ENCODE measurements at places on chromosomes 5 and 9.

GRCh38 chr9:90903766-90904424 lies 102.3 kb downstream of the SYK start:
- DNase-seq = no peak

GRCh38 chr5:17317473-17317872 lies 100.0 kb downstream of the BASP1 start:
- DNase-seq = no peak

DNA sequence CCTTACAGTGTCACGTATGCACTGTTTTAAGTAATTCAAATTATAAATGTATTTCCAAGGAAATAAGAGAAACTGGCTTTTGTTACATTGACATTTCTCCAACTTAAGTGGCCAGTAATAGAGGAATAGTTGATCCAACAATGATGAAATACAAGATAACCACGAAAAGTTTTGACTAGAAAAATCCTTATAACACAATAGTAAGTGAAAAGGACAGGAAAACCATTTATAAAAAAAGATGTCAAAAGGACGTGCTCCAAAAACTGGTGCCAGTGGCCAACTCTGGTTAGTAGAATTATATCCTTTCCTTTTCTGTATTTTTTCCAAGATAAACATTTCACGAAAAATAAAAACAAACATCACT lies 210.9 kb downstream of the GAPVD1 start:
- no peak for DNase-seq

- DNase-seq = no peak
Observed at GRCh38 chr5:1959231-1959630, 76.5 kb upstream of the IRX4 start.

DNA sequence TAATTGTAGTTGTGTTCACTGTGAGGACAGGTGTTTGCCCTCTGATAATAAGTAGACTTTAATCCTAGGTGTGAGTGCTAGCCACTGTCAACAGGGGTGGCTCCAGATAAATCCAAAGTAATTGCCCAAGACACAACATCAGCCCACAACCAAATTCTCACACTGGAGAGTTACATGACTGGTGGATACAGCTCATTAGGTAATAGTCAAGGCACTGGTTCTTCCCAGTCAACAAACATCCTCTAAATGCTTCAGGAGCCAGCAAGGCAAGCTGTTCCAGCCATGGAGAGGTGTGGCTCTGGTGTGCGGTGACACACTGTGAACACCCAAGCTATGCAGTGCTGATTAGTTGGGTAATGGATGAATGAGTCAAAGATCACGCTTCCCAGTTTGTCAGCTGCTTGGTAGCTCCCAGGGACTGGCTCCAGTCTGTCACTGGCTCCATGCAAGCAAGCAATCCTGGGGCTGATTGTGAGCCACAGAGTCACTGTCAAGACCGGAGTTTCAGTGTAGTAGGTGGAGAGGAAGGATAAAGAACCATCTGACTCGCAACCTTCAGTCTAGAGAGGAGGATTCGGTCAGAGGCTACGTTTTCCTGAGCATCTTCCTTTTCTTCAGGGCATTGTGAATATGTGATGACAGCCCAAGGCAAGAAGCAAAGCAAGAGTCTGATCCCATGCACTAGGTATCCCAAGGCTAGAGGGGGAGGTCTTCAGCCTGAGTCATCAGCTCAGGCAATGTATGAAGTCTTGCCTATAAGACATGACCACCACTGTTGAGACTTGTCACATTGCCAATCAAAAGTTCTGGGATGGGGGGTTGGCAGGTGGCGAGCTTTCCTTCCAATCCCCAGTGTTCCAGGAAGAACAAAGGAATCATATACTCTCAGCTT lies 63.1 kb downstream of the UGCG start:
- peak; percentile 49 for DNase-seq

DNA sequence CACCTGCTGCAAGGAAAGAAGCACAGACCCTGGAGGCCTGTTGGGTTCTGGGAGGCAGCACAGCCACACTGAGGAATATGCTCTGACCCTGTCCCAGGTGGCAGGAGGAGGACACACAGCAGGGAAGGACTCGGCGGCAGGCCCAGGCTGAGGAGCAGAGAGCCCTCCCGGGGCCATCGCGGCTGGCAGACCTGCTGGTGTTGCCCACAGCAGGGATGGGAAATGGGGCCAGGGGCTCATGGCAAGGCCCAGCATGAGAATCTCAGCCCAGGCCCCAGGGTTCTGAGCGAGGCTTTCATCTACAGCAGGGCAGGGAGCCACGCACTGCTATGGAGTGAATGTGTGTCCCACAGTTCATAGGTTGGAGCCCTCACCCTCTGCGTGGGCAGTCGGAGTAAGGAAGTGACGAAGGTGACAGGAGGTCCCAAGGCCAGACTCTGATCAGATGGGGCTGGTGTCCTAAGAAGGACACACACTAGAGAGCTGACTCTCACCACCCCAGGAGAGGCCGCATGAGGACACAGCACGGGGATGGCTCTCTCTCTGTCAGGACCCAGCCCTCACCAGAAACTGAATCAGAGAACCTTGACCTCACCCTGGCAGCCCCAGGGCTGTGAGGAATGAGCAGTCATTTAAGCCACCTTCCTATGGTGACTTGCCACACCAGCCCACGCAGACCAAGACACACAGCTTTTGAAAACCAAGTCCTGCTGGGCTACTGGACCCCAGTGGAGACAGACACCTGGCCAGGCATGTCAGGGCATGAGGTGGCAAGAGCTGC lies 10.3 kb upstream of the GPSM1 start:
- no peak for DNase-seq

- DNase-seq = no peak
Observed at GRCh38 chr5:161548487-161549094, 2.1 kb upstream of the GABRB2 start.

GRCh38 chr5:41156739-41157138 lies 56.6 kb downstream of the C6 start:
- DNase-seq = no peak

GRCh38 chr9:133113163-133113948 lies 7.7 kb downstream of the RALGDS start:
- no peak for DNase-seq

GRCh38 chr9:21670374-21670773 lies 132.1 kb upstream of the MTAP start:
- no peak for DNase-seq

DNA sequence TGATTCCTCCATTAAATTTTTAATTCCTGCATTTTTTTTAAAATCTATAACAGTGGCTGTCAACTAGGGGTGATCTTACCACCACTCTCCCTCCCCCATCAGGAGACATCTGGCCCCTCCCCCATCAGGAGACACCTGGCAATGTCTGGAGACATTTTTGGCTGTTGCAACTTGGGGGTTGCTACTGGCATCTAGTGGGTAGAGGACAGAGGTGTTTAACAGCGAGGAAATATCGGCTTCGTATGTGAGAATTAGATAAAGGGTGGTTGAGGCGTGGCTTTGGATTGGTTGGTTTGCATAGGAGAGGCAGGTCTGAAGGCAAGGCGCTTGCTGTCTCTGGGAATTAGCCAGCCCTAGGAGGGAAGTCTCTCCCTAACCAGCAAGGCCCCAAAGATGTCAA lies 10.5 kb downstream of the CDHR2 start:
- no peak for DNase-seq

DNA sequence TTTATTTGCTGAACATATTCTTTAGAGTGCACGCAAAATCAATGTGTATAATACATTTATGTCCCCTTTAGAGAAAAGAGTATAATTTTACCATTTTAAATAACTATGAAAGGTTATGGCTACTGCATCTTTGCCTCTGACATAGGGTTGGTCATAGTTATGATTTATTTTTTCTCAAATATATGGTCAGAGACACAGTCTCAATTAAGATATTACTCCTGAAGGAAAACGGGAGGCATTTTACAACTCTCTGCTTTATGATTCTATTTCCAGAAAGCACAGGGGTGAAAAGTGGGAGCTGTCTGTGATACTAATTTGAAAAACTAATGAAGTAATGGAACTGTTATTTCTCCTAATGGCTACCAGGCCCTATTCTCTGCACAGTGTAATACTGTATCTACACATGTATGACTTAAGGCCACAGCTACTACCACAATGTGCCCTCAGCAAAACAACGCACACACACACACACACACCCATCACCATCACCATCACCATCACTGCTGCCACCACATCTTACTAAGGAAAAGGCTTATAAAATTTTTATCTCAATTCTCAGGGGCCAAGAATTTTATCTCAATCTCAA lies 262.9 kb downstream of the EFNA5 start:
- DNase-seq = no peak

GRCh38 chr9:10562581-10563343 lies 50.0 kb downstream of the PTPRD start:
- DNase-seq = no peak

DNA sequence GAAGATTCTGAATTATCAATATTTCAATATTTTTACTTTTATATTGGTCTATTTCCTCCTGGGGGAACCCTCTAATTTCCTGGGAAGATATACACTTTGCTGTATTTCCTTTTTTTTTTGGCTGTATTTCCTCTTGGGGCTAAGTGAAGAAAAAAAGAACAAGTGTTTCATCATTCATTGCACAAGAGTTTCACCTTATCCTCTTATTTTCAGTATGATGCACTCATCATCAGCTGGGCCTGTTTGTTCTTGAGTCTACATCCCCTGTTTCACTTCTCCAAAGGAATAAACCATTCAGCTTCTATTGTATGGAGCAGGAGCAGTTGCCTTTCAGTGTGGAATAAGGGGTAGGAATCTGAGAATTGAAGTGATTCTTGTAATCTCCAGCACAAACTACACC lies 210.8 kb downstream of the FAM170A start:
- no peak for DNase-seq

DNA sequence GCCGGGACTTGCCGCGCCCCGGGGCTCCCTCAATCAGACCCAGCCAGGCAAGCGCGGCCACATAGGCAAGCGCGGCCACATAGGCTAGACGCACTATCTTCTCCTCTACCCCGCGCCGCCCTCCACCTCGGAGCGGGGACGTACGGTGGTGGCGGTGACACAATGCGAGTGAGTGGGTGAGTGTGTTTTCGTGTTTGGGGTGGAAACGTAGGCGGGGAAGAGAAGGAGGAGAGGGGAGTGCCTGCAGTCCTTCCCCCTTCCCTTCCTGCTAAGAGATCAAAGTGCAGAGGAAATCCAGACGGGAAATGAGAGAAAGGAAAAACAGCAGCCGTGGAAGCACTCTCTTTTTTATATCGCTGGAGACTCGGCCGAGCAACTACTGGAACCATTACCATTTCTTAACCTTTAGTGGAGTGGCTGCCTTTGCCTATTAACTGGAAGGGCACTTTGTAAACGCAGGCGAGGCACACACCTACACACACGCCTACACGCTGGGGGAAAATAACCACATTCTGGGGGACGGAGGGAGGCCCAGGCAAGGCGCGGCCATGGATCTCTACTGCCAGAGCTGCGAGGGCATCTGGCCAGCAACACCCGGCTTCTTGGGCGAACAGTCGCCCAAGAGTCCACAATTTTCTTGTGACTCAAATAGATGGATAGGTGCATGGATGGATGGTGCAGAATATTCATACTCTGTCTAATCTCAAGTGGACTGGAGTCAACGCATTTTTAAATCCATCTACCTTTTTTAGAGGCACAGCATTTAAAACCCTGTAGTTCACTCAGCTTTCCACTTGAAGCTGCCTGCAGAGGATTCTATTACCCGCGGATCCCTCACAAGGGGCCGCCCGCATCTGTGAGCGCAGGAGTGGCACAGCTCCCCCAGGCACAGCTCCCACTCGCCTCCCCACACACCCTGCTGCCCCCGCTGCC lies 2.1 kb downstream of the EDIL3 start:
- peak; percentile 35 for DNase-seq

GRCh38 chr5:72555871-72556270 lies 48.7 kb upstream of the ZNF366 start:
- no peak for DNase-seq

DNA sequence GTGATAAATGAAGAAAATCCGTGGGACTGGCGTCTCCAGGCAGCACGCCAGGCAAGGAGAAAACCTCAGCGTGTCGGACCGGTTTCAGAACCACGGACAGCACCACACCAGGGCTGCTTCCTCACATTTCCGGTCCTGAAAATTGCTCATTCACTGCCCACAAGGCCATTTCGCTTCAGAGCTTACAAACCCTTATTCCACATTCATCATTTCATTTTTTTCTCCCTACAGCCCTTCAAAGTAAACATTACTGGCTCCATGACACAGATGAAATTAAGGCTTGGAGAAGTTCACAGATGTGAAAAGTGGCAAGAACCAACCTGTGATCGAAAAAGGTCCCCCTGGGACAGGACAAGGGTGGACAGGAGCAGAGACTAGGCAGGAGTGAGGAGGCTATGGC lies 1.5 kb upstream of the GPRIN1 start:
- DNase-seq = no peak

GRCh38 chr9:117412841-117413240 lies 2.0 kb downstream of the ASTN2 start:
- DNase-seq = peak; percentile 28

GRCh38 chr5:143201589-143201988 lies 201.9 kb downstream of the NR3C1 start:
- DNase-seq = no peak

DNA sequence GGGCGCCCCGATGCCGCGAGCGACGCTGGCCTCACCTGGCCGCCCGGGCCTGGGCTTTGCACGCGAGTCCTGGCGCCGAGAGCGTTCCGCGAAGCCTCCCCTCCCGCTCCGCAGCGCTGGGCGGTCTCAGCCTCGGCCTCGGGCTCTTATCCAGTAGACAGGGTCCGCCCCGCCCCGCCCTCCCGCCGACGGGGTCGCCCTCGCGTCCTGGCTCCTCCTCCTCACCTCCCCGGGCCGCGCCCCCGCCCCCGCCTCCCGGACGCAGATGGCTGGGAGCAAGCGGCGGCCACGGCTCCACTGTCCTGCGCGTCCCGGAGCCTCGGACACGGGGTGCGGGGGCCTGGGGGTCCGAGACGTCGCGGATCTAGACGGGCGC lies at the start of gene SLC6A3:
Gene SLC6A3 (minus strand): TSS at position 128 of the 376 bp plus-strand sequence. CDS start 2,243 bp downstream, outside the sequence.
- no peak for DNase-seq

DNA sequence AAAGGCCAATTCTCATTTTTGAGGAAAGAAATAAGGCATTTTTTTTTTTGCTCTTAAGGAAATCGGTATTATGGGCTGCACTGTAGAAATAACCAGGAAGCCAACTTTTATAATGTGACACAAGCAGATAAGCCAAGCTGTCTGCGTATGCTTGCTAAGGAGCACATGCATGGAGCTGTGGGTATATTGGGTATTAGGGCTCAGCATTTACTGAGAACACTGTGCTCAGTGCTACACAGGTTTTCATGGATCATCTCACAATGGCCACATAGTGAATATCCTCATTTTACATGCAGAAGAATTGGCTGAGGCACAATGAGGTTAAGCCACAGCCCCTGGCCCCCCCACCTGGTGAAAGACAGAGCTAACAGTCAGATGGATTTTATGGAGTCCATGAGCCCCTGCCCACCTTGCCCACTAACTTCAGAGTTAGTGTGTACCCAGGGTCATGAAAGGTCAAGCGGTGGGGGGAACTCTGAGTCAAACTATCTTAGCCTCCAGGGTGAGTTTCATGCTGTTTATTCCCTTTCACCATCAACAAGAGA lies 204.8 kb downstream of the SPATA31A6 start:
- no peak for DNase-seq

GRCh38 chr5:80577707-80578106 lies 7.6 kb upstream of the ANKRD34B start:
- no peak for DNase-seq

DNA sequence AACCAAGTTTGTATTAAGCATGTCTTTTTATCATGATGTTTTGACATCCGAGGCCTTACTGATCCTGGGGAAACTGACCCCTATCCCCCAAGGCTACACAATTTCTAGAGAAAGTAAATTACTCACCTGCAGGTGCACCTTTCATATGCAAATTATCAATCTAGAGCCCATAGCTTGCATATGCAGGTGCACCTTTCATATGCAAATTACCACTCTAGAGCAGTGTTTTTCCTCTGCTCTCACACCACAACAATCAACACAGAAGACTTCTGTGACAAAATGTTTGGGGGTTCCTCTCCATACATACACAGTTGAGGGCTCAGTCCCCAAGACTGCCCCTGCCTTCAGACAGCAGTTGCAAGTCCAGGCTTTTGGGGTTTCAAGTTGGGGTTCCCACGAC lies 203.7 kb upstream of the RORB start:
- no peak for DNase-seq
